ENCODE measurements at places on chromosomes 1 and 21.

- no peak for DNase-seq
These were observed 17.5 kb downstream of the LRRIQ3 start for GRCh38 chr1:74180490-74180889.

GRCh38 chr1:64505232-64505943 lies 35.5 kb downstream of the CACHD1 start:
- no peak for DNase-seq

- DNase-seq, result no peak
These were observed 33.4 kb upstream of the GPR153 start for GRCh38 chr1:6294080-6294889.

- no peak for DNase-seq
These were observed 38.3 kb downstream of the RNF115 start for GRCh38 chr1:145785547-145785946.

- no peak for DNase-seq
These were observed at the start of gene CFH for GRCh38 chr1:196651637-196652215. Gene CFH, plus strand, starts transcription at chr1:196652043. Its CDS starts 75 bp downstream, at chr1:196652118.

DNA sequence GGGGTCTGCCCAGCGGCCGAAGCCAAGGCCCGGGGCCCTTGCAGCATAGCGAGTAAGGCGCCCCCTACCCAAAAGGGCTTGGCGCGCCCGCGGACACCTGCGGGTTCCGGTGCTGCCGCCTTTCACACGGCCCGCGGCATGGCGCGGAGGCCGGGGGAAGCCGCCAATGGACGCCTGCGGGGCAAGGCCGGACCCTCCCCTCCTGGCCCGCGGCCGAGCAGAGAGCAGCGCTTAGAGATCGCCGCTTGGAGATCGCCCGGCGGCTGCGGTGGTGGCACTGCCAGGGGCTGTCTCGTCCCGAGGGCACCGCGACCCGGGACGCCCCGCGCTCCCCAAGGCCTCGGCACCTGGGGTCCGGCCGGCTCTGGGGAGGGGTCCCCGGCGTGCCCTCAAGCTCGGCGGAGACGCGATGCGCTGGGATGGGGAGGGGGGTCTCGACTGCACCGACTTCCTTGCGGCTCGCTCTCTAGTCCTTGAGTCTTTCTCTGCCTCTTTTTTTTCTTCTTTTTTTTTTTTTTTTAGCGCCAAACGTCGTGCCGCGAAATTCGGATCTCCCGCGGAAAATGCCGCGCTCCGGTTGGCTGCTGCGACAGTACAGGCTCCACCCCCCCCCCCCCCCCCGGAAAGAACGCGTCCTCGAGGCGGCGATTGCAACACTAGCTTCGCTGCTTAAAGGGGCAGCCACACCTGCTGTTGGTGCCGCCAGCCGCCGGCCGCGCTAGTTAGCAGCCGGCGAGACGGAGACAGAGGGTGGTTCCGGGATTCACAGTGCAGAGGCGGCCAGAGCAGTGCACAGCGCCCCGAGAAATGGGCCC lies at the start of gene E2F2:
TSS of gene E2F2 (minus strand) at position 487 of the 815 bp plus-strand sequence. CDS start at position 47, 440 bp downstream.
- no peak for DNase-seq

GRCh38 chr1:170326186-170326585 lies 180.4 kb downstream of the NTMT2 start:
- no peak for DNase-seq

DNA sequence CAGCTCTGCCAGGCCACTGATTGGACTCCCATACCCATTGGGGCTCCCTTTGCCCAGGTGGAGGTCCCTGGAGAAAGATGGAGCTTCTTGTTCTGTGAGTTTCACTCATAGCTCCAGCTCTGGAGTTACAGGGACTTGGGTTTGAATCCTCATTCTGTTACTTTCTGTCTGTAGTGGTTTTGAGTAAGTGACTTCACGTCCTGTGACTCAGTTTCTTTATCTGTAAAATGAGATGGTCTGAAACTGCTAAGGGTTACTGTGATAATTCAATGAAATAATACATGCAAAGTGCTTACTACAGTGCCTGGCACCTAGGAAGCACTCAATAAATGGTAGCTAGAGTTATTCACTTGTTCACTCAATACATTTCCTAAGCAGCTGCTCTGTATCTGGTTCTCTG lies 88.5 kb upstream of the SLC2A1 start:
- no peak for DNase-seq

DNA sequence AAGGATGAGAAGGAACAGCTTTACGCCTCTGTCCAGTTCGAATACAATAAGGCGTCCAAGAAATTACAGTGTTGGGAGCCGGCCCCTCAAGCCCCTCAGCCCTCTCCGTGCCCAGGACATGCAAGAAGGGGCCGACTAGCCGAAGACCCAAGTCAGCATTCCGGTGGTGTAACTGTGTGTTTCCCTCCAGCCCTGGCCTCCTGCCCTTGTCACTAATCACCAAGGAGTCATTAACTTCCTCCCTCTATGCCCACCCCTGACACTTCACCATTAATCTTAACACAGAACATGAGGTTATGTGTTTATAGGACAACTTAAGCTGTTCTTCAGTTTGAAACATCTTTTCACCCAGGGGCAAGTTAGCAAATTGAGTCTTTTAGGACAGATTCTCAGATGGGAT lies 16.4 kb upstream of the C4BPB start:
- no peak for DNase-seq

- DNase-seq, result no peak
These were observed 52.5 kb downstream of the ERI3 start for GRCh38 chr1:44302541-44302940.
